Activated effector memory CD4-positive, alpha-beta T cell treated with anti-CD3 and anti-CD28 coated beads, Interleukin-2, amount 50 U/mL, for 16 hours (primary cell): ENCODE measurements at places on chromosomes 11 and 22.

DNA sequence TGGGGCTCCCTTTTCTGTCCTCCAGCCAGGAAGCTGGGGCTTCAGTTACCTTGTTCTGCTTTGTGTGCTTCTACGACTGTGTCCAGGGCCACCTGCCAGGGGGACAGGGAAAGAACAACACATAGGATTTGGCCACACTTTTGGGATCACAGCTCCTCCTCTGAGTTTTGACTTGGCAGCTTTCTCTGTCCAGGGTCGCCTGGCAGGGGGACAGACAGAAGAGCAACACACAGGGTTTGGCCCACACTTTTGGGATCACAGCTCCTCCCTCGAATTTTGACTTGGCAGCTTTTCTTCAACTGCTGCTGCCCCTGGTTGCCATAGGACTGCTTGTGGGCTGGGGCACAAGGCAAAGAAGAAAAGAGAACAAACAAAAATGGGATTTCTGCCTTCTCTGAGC lies 19.1 kb downstream of the INCENP start:
- DNase-seq, result no peak

GRCh38 chr11:17391493-17392355 lies 3.3 kb upstream of the KCNJ11 start:
- no peak for DNase-seq

DNA sequence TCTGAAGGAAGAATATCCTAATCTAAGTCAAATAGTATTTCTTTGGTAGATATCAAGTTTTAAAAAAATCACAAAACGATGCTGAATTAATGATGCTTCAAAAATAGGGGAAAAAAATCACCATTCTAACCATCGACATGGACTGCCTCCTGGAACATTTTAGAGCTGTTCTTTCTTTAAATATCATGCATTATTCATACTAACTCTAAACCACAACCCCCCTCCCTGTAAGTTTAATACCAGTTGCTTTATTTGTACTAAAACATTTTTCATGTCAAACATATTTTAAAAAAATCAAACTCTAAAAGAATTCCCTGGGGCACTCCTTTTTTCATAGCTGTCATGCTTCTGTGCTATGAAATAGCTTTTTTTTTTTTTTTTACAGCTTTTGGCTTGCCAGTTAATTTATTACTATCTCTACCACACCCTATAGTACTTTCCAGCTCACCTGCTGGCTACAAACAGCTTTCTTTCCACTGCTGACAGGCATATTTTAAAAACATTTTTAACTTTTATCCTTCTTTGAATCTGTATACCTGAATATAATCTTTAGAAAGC lies 256.9 kb downstream of the SOX6 start:
- no peak for DNase-seq

DNA sequence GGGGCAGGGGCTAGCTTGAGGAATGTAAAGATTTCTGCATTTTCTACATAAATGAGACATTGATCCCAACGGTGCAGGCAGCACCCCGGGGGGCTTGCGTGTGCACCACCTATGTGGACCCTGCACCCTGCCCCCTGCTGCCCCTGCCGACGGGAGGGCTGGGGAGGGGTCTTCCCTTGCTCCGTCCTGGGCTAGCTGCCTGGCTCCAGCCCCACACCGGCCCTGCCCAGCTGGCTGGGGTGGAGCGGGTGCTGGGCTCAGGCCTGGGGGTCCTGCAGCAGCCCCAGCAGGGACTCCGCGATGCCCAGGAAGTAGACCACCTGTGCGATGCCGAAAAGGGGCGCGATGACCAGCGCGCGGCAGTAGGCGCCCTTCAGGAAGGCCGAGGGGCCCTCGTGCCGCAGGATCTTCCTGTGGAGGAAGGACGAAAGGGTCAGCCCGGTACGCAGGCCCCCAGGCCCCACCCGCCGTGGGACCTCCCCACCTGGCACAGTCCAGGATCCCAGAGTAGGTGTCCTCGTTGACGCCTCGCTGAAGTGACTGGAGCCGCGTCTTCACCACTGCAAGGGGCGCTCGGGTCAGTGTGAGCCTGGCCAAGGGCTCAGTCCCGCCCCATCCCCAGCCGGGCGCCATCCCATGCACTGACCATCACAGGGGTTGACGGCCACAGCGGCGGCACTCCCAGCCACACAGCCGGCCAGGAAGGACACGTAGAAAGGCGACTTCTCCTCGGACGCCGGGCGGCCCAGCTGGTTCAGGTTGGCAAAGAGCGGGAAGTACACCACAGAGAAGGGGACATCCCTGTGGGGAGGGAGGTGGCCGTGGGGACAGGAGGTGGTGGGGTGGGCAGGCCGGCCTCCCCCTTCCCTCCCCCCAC lies 2.0 kb upstream of the CEND1 start:
- no peak for DNase-seq

- no peak for DNase-seq
Observed at GRCh38 chr22:36107436-36107835, 53.1 kb downstream of the APOL3 start.

GRCh38 chr11:69699213-69699612 lies 4.6 kb downstream of the FGF19 start:
- DNase-seq, result peak; percentile 41

GRCh38 chr11:103070142-103070541 lies 21.8 kb downstream of the DCUN1D5 start:
- no peak for DNase-seq

GRCh38 chr22:29393019-29393608 lies 4.7 kb upstream of the AP1B1 start:
- DNase-seq, result no peak

GRCh38 chr22:42327462-42328129 lies 57.1 kb upstream of the TCF20 start:
- no peak for DNase-seq

GRCh38 chr11:111966678-111967077 lies 29.5 kb downstream of the DIXDC1 start:
- no peak for DNase-seq

DNA sequence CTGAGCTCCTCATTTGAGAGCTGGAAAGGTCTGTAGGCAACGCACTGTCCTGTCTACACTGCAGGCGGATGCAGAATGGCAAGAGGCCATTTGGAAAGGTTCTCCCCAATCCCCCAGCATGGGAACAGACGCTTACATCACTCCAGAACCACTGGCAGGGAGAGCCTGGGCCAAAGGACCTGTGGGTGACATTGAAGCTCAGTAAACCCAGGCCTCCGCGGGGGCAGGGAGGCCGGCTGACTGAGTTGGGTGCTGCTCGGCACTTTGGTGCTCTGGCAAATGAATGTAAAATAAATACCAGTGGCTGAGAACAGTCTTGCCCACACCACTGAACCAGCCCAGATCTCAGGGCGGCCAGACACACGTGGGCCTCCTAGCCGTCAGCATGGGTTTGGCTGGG lies 22.4 kb downstream of the TOM1 start:
- no peak for DNase-seq

- no peak for DNase-seq
Observed at GRCh38 chr22:37979782-37980181, 4.6 kb downstream of the SOX10 start.

DNA sequence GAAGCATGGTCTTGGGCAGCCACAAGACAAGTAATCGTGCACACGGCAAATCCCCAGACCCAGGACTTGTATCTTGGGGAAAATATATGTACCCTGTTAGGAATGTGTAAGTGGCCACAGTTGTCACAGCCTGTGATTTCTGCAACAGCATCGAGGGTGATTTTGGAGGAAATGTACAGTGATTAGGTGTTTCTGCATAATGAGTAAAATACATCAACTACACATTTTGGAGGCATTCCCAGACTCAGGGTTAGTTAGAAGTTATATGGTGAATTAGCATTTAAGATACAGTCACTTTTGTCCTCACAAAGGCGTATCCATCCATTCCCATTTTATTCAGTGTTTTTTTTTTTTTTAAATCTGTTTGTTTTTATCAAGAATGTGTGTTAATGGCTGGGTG lies 28.4 kb downstream of the SUSD2 start:
- no peak for DNase-seq

DNA sequence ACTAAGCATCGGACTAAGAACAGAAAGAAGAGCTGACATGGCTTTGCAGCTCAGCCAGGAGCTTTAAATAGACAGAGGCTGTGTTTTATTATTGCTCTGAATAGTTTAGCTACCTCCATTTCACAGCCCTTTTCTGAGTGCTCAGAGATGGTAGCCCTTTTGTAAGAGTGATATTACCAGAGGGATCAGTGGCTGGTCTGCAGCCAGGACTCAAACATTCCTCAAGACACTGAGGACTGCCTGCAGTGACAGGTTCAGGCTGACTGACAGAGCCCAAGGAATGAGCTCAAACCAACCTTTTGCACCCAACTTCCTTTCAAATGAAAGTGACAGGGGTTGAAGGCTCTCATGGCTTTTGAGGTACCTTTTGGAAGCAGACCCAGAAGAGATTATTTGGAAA lies 189.0 kb downstream of the DDX10 start:
- DNase-seq, result no peak

- DNase-seq, result no peak
Observed at GRCh38 chr22:39703091-39703490, 132.5 kb downstream of the CACNA1I start.

GRCh38 chr22:28328756-28329155 lies 350.9 kb downstream of the TTC28 start:
- DNase-seq, result no peak

DNA sequence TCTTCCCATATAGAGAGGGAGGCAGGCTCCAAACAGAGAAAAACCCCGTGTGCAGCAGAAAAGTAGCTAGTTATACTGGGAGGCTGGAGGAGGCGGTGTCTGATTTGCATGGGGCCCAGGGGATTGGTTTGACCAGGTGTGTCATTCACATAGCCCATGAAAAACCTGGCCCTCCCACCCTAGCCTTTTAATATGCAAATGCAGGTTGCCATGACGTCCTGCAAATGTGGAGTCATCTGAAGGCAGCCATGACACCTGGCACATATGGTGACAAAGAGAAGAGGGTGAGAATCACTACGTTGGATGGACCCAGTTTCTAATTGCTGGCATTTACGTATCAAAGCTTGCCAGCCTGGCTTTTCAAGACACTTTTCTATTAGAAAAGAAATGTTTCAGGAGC lies 57.8 kb downstream of the FAM181B start:
- DNase-seq, result no peak

DNA sequence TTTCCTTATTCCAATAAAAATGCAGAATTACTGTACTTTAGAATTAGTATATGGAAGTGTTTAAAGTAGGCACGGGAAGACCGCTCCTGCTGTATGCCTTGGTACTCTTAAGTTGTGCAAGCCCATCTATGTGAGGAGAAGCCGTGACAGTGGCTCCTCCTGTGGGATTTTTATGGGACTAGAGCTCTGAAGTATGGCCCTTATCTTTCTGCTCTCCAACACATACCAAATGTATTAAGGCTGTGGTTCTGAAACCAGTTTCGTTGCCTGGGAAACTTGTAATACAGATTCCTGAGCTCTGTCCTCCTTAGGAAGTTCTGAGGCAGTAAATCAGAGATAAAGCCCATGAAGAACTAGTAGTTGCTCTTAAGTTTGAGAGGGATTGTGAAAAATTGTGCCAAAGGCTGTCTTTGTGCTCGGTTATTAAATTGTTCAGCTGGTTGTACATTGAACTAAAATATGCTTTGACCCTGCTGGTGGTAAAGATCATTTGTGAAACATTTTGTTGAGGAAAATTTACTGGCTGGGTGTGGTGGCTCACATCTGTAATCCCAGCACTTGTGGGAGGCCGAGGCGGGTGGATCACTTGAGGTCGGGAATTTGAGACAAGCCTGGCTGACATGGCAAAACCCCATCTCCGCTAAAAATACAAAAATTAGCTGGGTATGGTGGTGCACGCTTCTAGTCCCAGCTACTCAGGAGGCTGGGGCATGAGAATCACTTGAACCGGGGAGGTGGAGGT lies 29.3 kb downstream of the RTN3 start:
- no peak for DNase-seq

DNA sequence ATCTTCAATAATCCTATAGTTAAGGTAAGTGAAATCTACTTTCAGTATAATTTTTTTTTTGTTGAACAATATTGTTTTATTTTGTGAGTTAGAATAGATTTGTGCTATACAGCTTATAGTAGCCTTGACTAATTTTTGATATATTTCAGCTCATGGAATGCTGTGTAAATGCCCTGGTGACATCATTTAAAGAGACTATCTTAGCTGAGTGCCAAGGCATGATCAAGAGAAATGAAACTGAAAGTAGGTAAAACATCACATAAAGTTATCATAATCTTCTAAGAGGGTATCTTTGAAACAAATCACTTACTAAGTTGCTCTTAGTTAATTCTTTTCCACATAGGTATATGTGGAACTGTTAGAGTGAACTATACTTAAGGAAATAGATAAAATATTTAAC lies 51.4 kb upstream of the ACAT1 start:
- DNase-seq, result no peak

- peak; percentile 56 for DNase-seq
Observed at GRCh38 chr22:23570681-23571080, 9.4 kb downstream of the IGLL1 start.

GRCh38 chr22:17773606-17774205 lies 563 bp downstream of the BID start:
- DNase-seq, result peak; percentile 87
